ENCODE measurements at places on chromosomes 1 and 21.

DNA sequence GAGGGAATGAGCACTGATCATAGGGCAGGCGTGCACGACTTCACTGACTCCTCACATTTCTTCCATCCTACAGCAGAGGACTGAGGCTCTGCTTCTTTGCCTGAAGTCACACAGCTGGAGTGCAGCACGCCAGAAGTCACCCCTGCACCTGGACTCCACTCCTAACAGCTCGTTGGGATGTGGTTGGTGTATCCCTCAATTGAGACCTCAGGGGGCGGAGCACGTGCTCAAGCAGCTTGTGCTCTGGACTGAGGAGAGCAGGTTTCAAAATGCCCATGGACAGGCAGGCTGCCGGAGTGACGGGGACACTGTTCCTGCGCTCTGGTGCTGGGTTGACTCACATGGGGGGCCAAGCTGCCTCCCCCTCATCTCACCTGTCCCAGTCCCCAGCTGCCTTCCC lies 13.9 kb downstream of the CHIT1 start:
- DNase-seq = no peak

DNA sequence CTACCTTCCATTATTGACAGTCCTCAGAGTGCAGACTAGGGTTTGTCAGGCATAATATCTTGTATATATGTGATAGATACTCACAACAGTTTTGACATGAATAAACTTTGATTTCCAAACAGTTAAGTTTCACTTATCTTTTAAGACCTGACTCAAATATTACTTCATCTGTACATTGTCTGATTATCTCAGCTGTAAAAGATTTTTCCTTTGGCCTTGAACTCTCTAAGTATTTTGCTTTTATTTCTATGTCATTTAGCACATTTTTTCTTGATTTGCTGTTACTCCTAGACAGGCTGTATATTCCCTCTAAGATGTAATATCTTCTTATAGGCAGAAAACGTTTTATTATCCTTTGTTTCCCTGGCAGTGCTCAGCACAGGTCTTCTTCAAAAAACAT lies 65.6 kb upstream of the DMRTA2 start:
- no peak for DNase-seq

GRCh38 chr1:78177708-78178270 lies 132.0 kb downstream of the GIPC2 start:
- DNase-seq = no peak

DNA sequence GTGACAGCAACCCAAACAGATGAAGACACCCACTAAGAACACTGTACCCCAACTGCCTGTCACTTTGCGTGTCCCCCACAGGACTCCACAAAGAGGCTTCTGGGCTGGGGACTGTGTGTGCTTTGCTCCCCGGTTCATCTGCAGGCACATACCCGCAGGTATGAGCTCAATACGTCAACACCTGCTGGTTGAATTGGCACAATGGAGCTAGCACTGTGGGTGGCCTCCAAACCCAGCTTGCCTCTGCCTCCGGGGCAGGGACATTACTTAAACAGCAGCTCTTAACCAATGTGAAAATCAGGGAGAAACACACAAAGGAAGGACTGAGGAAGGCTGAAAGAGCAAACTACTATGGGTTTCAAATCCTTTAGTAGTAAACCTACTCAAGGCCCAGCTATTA lies 140.2 kb upstream of the TIAM1 start:
- DNase-seq = no peak

DNA sequence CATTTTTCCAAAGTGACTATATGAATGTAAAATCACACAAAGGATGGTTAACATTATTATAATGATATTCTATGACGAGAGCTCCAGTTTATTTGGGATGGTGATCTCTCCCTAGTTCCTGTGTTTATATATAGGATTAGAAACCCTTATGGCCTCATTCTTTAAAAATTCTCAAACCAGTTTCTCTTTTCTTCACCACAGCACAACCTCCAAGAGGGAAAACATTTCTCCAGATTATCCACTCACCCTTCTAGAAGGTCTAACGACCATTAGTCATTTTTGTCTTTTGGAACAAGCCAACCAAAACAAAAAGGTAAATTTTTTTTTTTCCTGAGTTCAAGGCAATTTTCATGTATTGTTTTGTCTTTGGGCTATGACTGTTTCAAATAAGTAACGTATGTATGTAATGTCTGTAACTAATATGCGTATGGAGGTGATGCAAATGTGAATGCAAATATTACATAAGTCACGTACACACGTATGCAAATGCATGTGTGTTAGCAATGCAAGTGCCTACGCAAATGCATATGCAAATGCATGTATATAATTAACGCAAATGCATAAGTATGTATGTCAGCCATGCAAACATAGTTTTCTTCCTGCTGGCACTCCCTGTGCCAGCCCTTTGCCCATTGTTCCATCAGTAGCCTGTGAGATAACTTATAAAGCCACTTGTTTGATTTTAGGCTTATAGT lies 72.5 kb upstream of the MORC3 start:
- no peak for DNase-seq

DNA sequence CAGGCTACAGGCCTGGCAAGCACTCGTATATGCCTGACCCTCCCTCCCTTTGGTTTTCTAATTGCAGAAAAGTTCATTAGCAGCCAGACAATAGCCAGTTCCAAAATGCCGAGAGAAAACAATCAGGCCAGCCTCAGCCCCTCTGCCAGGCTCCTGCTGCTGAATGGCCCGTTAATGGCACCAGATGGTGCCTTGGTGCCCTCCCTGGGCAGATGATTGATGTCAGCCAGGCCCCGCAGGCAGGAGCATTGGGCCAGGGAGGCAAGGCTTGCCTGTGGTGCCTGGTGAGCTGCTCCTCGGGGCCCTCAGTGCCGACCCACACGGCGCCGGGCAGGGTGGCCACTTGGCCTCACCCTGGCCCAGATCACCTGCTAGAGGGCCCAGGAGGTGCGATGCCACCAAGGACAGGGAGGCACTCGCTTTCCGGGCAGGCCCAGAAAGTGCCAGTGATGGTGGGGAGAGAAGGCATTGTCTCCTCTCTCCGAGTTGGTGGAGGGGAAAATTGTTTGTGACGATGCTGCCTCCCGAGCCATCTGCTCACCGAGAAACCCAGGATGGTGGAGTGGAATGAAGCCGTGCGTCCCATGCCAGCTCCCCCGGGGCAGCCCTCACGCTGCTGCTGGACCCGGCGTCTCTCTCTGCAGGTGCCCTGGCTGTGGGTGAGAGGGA lies 28.1 kb downstream of the QSOX1 start:
- DNase-seq = no peak

DNA sequence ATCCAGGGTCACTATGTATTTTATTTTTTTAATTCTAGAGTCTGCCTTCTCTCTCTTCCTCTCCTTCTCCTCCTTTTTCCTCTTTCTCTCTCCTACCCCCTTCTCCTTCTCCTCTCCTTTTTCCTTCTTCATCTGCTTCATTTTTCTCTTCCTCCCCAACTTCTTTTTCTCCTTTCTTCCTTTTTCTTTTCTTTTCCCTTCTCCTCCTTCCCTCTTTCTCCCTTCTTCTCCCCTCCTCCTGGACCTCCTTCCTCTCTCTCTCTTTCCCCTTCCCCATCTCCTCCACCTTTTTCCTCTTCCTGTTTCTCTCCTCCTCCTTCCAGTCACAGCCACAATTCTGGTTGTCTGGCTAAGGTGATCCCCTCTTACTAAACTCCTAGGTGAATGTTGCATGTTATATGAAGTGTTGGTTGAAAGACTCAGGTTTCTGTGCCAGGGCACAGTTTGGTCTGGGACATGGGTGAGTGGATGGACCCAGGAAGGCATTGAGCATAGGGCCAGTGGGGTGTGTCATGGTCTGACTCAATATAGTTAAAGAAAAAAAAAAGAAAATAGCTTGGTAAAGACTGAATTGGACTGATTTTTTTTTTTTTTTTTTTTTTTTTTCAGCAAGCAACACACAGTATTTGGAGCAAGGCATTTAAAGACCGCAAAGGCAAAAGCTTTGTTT lies 266.9 kb downstream of the TGFB2 start:
- no peak for DNase-seq

DNA sequence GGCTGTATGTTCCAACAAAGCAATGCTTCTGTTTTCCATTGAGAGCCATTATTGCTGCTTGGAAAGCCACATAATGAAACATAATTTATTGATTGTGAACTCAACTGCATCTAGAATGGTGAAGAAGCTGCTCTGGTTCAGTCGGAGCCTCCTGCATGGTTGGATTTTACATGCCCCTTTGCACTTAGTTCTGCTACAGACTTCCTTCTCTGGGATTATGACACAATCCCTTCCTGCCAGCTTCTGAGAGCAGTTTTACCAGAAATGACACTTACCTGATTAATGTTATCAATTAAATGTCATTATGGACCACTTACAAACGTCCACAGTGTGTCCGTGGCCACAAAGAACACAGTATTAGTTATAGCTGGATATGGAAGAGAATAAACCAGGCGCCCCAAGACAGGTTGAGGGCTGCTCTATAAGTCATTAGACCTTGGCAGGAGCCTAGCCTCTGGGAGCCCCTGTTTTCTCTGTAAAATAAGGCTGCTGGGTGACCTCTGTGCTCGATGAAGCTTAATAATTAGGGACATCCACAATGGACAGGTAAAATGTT lies 7.0 kb upstream of the CD58 start:
- no peak for DNase-seq

DNA sequence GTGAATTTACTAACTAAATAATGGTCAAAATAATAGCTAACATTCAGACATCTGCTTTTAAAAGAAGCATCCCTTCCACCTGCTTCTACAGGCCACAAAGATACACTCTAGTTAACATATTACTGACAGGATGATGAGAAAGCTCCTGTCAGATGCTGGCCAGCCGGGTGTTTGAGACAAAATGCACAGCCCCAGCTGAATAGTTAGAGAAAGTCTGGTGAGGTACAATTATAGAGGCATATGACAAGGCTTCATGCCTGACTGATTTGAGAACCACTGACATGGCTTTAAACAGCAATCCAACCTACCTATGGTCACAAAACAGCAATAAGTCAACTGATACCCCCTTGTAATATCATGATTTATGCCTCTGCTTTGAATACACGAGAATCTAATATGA lies 137.0 kb downstream of the DENND1B start:
- no peak for DNase-seq

GRCh38 chr1:7046314-7046713 lies 261.1 kb downstream of the CAMTA1 start:
- no peak for DNase-seq

DNA sequence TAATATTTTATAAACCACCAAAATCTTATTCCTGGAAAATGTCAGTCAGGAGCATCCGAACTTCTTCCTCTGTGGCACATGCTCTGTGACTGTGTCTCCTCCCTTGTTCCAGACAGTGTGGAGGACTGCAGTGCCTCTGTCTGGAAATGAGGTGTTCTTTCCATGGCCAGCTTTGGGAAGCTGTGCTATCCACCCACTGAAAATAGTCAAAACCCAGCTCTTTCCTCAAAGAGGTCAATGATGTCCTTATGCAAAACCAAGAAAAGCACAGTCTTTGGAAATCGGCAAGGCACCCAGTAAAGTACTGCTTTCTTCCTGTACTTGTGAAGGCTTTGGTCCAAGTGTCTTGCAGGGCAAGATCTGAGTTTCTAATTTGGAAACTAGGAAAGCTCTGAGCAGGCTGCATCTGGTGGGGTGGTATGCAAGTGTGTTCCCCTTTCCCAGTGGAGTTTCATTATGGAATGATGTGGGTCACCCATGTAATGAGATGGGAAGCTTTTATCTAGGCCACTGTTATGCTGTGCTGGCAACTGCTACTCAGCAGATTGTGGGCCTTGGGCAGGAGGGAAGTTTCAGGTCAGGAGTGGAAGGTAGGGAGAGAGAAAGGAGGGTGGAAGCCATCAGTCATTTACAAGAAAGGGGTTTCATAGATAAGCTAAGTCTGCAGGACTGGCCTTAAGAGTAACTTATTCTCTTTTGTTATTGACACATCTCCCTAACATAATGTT lies 6.0 kb downstream of the KIAA0040 start:
- DNase-seq = no peak

GRCh38 chr1:14924455-14925331 lies 228.9 kb upstream of the TMEM51 start:
- no peak for DNase-seq

GRCh38 chr1:100736746-100737145 lies 17.2 kb downstream of the VCAM1 start:
- DNase-seq = no peak

DNA sequence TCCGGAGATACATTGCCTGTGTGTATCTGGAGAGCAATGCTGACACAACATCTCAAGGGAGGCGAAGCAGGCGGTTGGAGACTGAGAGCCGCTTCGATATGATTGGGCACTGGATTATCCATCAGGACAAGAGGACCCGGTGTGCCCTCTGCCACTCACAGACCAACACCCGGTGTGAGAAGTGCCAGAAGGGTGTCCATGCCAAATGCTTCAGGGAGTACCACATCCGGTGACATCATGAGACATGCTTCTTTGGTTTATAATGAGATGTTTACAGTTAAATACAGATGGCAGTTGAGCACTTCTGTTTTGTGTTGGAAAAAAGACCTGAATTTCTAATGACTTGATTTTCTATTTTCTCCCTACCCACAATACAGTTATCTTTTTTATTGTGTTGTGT lies 12.1 kb downstream of the PGBD2 start:
- no peak for DNase-seq

GRCh38 chr1:151832318-151832980 lies 847 bp upstream of the RORC start:
- DNase-seq = peak; percentile 88

GRCh38 chr1:63316984-63317816 lies 5.2 kb upstream of the FOXD3 start:
- DNase-seq = peak; percentile 89

DNA sequence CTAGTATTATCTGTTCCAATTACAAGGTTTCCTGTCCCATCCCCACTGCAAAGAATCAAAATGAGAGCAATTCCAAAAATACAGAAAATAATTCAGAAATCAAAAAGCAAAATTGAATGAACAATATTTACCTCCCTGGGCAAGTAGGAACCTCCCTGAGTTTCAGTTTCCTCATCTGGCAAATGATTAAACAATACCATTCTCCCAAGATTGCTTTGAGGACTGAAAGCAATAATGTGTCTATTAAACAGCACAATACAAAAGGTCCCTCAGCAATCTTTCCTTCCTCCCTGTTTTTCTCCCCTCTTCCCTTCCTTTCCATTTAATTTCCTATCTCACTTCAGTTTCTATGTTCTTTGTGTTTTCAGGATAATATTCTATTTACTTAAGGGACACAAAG lies 171.0 kb downstream of the ZC3H11B start:
- DNase-seq = no peak

DNA sequence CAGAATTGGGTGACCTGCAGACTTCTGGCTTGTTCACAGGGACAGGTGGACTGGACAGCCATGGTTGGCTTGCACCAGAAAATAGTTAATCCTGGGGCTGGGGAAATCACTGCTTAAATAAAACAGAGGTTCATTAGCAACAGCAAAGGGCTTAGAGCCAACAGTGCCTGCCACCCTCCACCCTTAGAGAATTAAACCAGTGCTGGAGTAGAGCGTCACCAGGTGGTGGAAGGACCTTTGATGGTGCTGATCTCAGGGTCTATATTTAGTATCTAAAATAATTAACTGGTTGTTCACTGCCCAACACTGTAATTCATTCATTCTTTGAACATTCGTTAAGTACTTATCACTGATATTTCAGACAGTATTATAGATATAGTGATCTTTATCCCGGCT lies 34.7 kb upstream of the PDE9A start:
- DNase-seq = no peak

DNA sequence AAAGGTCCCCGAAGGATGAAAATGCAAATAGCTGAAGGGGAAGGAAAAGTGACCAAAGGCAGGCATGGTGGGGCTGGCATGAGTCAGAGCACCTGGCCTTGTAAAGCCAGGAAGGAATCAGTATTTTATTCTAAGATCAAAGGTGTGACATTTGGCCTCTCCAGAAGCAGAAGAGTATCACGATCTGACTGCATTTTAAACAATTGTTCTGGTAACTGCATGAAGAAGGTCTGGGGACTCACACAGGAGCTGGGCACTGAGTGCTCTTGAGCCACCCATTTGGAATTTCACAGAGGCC lies 23.2 kb downstream of the MAB21L3 start:
- DNase-seq = no peak

GRCh38 chr1:53172426-53173128 lies 24.0 kb upstream of the CPT2 start:
- DNase-seq = no peak
